GM06990 (cell line): ENCODE measurements at places on chromosomes 5 and 9.

GRCh38 chr5:148897842-148898241 lies 71.4 kb downstream of the ADRB2 start:
- DNase-seq, result no peak

GRCh38 chr9:91101611-91102168 lies 260.0 kb downstream of the AUH start:
- no peak for DNase-seq

- DNase-seq, result no peak
Measured at GRCh38 chr9:4287886-4288588, 11.8 kb downstream of the GLIS3 start.

- no peak for DNase-seq
Measured at GRCh38 chr5:40904205-40904993, 4.9 kb upstream of the C7 start.

GRCh38 chr5:114648940-114649339 lies 287.1 kb downstream of the KCNN2 start:
- no peak for DNase-seq

DNA sequence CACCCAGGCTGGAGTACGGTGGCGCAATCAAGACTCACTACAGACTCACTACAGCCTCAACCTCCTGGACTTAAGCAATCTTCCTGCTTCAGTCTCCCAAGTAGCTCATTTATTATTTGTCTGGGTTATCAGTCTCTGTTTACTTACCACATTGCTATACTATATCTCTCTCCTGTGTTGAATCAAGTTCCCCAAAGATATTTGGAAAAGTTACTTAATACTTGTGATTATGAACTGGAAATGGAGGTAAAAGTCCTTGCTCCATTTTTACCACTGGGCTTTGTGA lies 55.6 kb downstream of the ANGPTL2 start:
- no peak for DNase-seq

- DNase-seq, result no peak
Measured at GRCh38 chr9:12696931-12697622, 3.9 kb downstream of the TYRP1 start.

GRCh38 chr9:91948597-91949391 lies 1.2 kb downstream of the ROR2 start:
- no peak for DNase-seq

DNA sequence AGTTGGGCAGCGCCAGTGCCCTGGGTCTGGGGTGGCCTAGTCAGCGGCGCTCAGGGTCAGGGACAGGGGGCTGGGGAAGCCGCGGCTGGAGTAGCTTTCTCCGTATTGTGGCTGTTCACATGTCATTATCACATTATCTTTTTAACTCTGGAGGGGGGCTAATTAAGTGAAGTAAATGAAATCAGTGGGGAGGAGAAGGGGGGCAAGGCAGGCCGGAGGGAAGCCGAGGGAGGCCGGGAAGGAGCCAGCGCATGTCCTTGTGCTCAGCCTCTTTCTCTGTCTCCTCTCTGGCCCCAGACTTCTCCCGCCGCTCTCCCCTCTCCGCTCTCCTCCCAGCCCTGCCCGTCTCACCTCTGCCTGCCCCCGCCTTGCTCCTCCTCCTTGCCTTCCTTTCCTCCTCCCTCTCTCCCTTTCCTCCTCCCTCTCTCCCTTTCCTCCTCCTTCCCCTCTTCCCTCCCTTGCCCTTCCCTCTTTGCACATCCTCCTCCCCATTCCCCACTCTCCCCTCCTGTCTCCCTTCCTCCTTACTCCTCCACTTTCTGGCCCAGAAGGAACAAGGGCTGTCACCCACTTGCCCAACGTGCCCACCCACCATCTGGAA lies 38.7 kb downstream of the ASS1 start:
- DNase-seq, result no peak

DNA sequence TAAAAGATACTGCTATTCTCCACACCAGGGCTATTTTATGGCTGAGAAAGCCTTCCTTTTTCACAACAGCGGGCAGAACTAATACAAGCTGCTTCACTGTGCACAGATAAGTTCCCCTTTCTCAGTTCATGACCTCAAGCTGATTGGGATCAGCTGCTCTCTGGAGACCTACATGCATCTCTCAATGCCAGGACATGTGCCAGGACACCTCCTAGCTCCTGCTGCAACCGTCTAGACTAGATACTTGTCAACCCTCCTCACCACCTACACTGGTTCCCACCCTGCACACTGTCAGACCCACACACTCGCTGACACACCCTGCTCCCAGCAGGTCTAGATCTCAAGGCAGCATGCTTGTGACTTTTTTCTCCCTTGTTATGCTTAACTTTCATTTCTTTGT lies 39.8 kb downstream of the STARD4 start:
- no peak for DNase-seq

- DNase-seq, result no peak
Measured at GRCh38 chr9:106860721-106861639, 2.0 kb upstream of the ZNF462 start.

DNA sequence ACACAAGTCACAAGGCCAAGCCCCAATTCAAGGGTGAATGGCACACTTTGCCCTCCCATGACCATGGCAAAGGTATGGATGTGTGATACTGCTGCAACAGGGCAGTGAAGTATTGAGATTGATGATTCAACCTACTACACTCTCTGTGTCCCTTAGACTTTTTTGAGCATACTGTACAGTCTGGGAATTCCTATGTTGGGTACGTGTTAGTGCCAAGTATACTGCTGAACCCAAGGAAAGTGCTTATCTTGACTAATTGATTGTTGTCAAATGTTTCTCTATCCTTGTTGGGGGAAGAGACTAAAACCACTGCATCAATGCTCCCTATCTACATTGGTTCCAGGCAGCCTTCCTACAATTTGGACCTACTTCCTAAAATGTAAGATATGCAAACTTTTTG lies 93.7 kb downstream of the NDFIP1 start:
- DNase-seq, result no peak
